ENCODE measurements at places on chromosomes 3 and 15. TPM values are rescaled to one million over a fixed set of nuclear protein-coding genes. Genes with fewer than 3 reads are reported as not detected.

GRCh38 chr15:82533801-82534200, 6.5 kb downstream of the RPS17 start:
- peaks cover 19% of the 10 kb centered on the region for H3K4me1 ChIP-seq
- H3K4me3 ChIP-seq, result no peak overlapping the region
- no peak for DNase-seq
- no peaks in the 10 kb centered on the region for H3K36me3 ChIP-seq
- no peak overlapping the region for H3K27ac ChIP-seq
- no peaks in the 10 kb centered on the region for H3K27me3 ChIP-seq

GRCh38 chr3:47133641-47134040, 30.3 kb downstream of the SETD2 start:
- H3K27ac ChIP-seq, result no peak overlapping the region
- DNase-seq, result no peak

- H3K27ac ChIP-seq, result no peak overlapping the region
- H3K27me3 ChIP-seq, result no peaks in the 10 kb centered on the region
- H3K36me3 ChIP-seq, result no peaks in the 10 kb centered on the region
- no peak for DNase-seq
Observed at GRCh38 chr3:134660046-134660441, 9.2 kb upstream of the KY start.

DNA sequence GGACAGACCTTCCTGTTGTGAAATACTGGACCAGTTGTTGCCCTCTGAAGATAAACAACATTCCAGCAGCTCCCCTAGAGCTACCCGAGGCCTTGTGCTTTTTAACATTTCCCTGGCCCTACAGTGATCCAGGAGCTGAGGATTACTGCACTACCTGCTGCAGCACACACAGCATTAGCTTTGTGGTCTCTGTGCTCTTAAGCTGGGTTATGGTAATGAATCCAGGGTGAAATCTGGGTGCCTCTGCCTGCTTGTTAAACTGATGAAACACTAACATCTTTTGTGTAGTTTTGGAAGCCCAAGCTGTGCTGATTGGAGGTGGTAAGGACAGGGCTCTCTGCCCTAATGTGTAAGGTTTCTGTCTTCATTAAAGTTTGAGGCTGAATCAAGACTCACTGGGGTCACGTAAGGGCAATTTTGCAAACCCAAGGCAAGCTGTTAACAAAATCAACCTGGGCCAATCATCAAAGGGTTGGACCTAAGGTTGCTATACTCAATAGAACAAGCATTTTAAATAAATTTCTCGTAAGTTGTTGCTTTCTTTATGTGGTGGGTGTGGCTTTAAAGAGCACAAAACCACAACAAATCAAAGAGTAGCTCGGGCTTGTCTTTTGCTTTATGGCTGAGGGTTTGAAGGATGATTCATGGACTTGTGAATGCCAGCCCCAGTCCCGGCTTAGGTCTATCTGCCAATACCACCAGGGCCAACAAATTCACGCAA, 183.9 kb downstream of the TPRG1 start:
- H3K27me3 ChIP-seq, result no peaks in the 10 kb centered on the region
- peaks cover 20% of the 10 kb centered on the region for H3K4me1 ChIP-seq
- H3K27ac ChIP-seq, result peak overlapping the region; percentile 70
- no peak overlapping the region for H3K4me3 ChIP-seq
- DNase-seq, result peak; percentile 23

GRCh38 chr3:128875556-128876120, 3.8 kb upstream of the ACAD9 start:
- peaks cover 20% of the 10 kb centered on the region for H3K4me1 ChIP-seq
- no peaks in the 10 kb centered on the region for H3K36me3 ChIP-seq
- no peaks in the 10 kb centered on the region for H3K27me3 ChIP-seq
- no peak overlapping the region for H3K27ac ChIP-seq
- peak; percentile 29 for DNase-seq

- no peak overlapping the region for H3K27ac ChIP-seq
- no peaks in the 10 kb centered on the region for H3K36me3 ChIP-seq
- peaks cover 16% of the 10 kb centered on the region for H3K4me1 ChIP-seq
- H3K4me3 ChIP-seq, result no peak overlapping the region
- no peaks in the 10 kb centered on the region for H3K27me3 ChIP-seq
Observed at GRCh38 chr3:169759256-169759655, 5.6 kb downstream of the TERC start.

- DNase-seq, result peak; percentile 31
- H3K4me3 ChIP-seq, result no peak overlapping the region
- H3K27me3 ChIP-seq, result no peaks in the 10 kb centered on the region
- peak overlapping the region; percentile 93 for H3K27ac ChIP-seq
Observed at GRCh38 chr3:127816783-127817405, 5.4 kb downstream of the MGLL start.

- no peak for DNase-seq
- H3K27me3 ChIP-seq, result no peaks in the 10 kb centered on the region
Observed at GRCh38 chr3:107370907-107371306, 6.3 kb upstream of the CCDC54 start.

DNA sequence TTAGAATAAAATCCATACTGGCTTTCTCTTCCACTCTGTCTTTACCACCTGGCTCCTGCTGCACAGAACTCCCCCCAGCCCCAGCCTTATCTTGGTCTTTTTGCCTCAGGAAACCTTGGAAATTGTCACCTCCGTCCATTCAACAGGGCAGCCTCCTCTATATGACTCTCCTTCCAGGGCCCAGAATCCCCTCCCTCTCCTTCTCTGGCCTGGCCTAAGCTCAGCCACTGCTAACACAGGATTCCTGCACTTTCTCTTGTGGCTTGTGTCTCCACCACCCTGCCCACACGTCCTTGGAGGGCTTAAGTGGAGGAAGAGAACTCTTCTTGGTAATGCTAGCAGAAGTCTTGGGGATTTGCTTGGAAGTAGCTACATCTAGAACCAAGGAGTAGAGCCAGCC, 1.5 kb upstream of the IL17RD start:
- H3K27me3 ChIP-seq, result peaks cover 23% of the 10 kb centered on the region
- no peak overlapping the region for H3K4me3 ChIP-seq
- no peaks in the 10 kb centered on the region for H3K36me3 ChIP-seq
- DNase-seq, result no peak
- H3K4me1 ChIP-seq, result peaks cover 23% of the 10 kb centered on the region

GRCh38 chr3:45943207-45943846, at the start of gene CXCR6:
Gene CXCR6 (plus strand): TSS chr3:45943464. CDS start chr3:45946482, 3,018 bp downstream.
- H3K27me3 ChIP-seq, result no peaks in the 10 kb centered on the region
- DNase-seq, result peak; percentile 19
- H3K4me1 ChIP-seq, result no peaks in the 10 kb centered on the region

- H3K4me3 ChIP-seq, result no peak overlapping the region
- H3K4me1 ChIP-seq, result no peaks in the 10 kb centered on the region
- no peaks in the 10 kb centered on the region for H3K36me3 ChIP-seq
- H3K27ac ChIP-seq, result no peak overlapping the region
- DNase-seq, result no peak
- H3K27me3 ChIP-seq, result no peaks in the 10 kb centered on the region
Observed at GRCh38 chr3:28564211-28564610, 215.6 kb upstream of the AZI2 start.

Gene TF
- 0.96 TPM for total RNA-seq

Gene SLC25A36
- 52.7 TPM for total RNA-seq
